CD4-positive, alpha-beta T cell (primary cell): ENCODE measurements at places on chromosomes 16 and 17.

DNA sequence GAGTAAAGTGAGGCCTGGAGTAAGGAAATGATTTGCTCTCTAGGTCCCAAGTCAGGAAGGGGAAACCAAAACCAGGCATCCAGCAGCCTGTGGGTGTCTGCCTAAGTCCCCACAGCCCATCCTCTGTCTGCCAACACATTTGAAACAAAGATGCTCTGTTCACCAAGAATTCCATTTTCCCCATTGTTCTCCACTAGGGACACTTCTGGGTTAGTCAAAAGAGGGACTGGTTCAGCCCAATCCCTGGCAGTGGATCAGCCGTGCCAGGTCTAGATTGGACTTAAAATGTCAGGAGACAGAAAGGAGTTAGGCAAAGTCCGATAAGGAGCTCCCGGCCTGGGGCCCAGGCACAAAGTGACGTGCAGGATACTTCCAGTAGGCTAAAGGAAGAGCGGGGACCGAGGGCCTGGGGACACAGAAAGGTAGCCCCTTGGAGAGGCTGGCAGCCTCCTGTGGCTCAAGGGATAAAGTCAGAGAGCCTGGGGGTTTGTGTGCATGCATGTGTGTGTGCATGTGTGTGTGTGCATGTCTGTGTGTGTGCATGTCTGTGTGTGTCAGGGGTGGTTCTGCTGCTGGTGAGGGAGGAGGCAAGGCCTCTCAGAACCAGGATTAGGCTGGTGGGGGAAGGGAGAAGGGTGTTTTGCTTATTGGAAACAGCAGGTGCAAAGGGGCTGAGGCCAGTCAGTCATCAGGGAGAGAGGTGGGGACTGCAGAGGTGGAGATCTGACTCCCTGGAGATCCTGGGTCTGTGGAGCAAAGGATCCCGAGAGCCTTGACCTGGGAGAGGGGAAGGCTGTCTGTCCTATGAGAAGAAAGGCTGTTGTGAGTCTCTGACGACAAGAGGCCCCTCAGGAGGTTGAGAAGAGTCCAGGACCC, 41.7 kb upstream of the IL34 start:
- DNase-seq, result no peak

DNA sequence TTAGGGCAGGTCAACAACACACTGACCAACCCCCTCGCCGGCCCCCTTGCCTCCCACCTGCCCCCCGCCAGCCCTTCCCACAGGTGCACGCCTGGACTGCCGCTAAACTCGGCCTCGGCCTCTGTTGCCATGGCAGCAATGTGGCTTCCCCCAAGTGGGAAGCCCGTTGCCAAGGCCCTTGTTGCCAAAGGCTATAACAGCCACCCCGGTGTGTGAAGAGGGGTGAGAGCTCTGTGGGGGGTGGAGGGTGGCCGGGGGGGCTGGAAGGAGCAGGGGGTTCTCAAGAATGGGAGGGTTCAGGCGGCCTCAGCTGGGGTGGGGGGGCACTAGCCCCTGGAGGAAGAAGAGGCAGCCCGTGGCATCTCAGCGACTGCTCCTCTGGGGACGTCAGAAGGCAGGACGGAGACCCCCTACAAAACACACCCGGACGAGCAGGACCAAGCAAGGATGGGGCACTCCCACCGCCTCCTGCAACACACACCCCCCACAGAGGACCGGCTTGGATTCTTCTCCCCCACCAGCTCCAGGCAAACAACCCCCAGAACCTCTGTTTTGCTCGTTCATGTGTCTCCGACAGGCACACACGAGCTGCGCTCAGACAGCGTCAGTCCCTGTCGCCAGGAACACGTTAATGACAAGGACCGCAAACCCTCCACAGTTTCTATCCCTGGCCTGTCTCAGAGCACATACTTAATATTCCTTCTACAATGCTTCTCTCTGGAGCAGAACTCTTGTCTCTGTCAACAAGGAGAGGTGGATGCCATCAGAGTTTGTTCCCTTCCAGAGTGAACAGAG, 55.7 kb downstream of the ABR start:
- DNase-seq, result no peak

GRCh38 chr17:58335061-58335731, 6.6 kb upstream of the TSPOAP1 start:
- DNase-seq, result no peak

GRCh38 chr17:49993423-49994060, 1.5 kb downstream of the DLX3 start:
- DNase-seq, result no peak

- no peak for DNase-seq
Observed at GRCh38 chr16:54031107-54031760, 255.4 kb downstream of the IRX3 start.

DNA sequence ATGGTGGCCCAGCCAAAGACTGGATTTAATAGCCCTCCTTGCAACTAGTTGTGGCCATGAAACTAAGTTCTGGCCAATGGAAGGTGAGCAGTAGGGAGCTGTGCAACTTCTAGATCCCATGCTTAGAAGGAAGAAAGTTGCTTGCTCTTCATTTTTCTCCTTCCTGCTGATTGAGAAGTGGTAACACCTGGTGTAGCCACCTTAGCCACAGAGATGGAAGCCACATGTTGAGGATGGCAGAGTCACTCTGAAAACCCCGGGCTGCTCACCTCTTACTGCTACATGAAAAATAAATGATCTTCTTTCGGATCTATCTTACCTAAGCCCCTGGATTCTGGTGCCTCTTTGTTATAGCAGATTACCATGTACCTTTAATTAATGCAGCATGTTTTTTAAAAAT, 10.3 kb upstream of the ATP5MC1 start:
- DNase-seq, result no peak

GRCh38 chr17:77726549-77727006, 231.9 kb upstream of the TNRC6C start:
- DNase-seq, result no peak

- DNase-seq, result no peak
Observed at GRCh38 chr16:48014349-48015135, 141.3 kb downstream of the ABCC12 start.

DNA sequence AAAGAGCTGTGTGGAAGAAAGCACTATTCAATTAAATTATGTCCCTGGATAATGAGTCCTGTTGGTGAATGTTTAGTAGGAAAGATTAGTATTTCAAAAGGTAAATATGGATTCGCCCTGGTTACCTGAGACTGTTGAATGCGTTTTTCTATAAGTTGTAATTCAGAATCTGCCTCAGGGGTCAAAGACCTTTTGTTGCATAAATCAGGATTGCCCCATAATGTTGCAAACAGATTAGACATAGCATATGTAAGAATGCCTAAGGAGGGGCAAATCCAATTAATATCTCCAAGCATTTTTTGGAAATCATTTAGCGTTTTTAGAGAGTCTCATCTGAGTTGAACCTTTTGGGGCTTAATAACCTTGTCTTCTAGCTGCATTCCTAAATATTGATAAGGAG, 70.1 kb upstream of the ARL4D start:
- DNase-seq, result no peak

DNA sequence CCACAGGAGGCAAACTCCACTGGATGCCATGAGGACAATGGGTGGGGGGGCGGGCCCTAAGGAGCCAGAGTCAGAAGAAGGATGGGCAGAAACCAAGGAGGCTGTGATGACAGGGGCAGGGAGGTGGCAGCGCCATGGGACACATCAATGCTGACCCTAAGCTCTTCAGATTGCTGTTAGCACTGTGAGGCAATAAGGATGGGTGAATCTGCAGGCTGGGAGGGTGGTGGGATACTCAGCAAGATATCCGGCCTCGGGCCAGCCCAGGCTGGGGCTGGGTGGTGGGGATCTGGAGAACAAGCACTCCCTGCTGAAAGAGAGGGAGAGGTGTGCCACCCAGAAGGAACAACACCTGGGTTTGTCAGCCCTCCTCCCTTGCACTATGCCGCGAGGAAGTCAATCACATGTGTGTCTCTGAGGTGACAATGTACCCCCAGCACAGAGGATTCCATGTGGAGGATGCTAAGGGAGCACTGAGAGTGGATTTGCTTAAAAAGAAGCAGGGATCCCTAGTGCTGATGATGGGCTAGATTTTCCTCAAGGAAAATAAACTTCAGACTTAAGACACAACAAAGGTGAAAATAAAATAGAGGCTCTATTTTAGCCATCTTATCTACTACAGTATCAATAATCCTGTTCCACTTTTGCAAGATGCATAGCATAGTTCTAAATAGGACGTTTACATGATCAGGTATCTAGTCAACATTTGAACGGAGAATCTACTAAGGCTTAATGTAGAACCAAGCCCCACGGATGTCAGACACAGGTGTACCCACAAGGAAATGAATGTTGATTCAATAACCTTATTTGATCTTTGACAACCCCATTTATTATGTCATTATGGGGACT, 22.6 kb downstream of the SMPD3 start:
- no peak for DNase-seq

DNA sequence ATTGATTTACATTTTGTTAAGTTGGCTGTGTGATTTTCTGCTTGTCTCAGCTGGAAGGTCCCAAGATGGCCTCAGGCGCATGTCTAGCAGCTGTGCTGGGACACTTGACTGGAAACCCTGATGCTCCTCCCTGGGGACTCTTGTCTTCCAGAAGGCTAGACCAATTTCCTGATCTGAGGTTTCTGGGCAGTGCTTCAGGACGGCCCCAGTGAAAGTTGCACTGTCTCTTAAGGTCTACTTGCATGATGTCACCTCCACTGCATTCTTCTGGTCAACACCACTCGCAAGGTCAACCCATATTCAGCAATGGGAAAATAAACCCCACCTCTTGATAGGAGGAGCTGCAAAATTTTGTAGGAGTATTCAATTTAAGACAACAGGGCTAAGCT, 116.0 kb downstream of the SALL1 start:
- DNase-seq, result no peak
